Hematopoietic multipotent progenitor cell (in vitro differentiated cells): ENCODE measurements at places on chromosomes 12 and 14.

GRCh38 chr12:110704750-110705149 is 15.8 kb upstream of the HVCN1 start:
- DNase-seq, result no peak

DNA sequence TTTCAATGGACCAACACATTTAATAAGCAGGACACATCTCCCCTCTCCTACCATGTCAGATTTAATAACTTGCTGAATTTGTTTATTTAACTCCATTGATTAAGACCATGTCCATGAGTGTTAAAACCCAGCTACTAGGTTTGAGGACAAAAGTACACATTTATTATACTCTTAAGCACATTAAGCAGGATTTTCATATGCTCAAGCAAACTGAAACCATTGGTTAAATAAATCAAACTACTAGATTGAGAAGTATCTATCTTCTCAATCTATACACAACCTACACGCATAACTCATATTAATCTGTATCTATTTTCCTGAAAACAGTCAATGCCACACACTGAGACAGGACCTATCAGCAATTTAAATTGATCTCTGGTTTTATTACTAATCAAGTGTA is 85.2 kb downstream of the KITLG start:
- DNase-seq, result no peak

DNA sequence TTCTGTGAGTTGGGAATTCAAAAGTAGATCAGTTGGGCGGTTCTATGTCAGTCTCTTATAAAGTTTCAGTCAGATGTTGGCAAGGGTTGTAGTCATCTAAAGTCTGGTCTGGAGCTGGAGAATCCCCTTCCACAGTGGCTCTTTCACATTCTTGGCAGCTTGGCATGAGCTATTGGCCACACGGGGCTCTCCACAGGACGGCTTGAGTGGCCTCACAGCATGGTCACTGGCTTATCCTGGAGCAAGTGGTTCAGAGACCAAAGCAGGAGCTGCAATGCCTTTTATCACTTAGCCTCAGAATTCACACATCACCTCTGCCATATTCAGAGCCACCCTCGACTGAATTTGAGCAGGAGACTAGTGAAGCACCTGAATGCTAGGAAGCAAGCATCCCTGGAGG is 7.1 kb upstream of the KICS2 start:
- no peak for DNase-seq

DNA sequence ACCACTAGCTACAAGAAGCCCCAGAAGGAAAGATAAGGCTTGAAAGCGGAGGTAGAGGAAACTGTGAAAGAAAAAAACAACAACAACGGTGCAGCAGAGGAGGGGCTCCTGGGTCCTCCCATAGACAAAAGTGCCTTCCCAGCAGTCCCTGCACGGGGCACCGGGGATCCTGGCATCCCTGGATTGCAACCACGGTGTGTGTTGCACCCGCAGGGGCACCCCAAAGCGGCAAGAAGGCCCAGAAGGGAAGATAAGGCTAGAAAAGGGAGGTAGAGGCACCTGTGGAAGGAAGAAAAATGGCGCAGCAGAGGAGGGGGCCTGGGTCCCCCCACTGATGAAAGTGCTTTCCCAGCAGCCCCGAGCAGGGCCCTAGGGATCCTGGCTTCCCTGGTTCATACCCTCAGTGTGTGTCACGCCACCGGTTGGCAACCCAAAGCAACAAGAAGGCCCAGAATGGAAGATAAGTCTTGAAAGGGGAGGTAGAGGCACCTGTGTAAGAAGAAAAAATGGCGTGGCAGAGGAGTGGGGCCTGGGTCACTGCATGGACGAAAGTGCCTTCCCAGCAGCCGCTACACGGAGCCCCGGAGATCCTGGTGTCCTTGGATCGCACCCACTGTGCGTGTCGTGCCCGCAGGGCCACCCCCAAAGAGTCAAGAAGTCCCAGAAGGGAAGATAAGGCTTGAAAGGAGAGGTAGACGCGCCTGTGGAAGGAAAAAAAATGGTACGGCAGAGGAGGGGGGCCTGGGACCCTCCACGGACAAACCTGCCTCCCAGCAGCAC is 281.0 kb downstream of the ALG10 start:
- DNase-seq, result no peak

GRCh38 chr12:123050331-123050831 is 69.9 kb downstream of the ARL6IP4 start:
- DNase-seq, result no peak

DNA sequence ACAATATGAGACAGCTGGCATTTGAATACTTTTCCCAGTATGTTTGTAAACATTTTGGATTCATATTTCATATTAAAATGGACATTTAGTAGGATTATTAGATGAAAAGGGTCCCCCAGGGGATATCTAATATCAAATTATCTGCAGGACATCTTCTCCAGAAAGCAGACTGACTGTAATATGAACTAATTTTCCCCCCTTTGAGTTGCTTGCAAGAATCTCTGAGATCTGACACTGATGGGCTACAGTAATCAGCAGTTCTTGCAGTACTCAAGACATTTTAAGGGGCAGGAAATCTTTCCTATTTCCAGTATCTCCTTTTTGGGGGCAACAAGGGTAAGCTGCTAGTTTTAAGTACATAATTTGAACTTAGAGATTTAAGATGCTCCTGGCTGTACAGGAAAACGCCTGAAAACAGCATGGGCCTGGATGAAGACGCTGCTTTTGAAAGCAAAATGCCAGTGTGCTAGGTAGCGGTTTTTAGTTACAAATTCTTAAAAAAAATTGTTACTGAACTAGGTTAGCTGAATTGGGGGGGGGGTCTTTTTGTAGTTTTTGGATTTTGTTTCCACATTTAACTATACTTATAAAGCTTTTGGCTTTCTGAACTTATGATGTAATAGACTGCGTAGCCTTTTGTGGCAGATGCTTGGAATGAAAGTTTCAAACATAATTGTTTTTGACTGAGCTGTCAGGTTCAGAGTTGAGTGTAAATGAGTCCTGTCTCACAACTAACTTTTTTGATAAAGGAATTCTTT is 2.2 kb downstream of the FRMD6 start:
- DNase-seq, result no peak

GRCh38 chr12:63843254-63843720 is 1.2 kb upstream of the SRGAP1 start:
- no peak for DNase-seq

GRCh38 chr12:105352052-105352451 is 21.6 kb downstream of the C12orf75 start:
- DNase-seq, result peak; percentile 3

GRCh38 chr12:103498990-103499389 is 3.2 kb upstream of the C12orf42 start:
- no peak for DNase-seq

DNA sequence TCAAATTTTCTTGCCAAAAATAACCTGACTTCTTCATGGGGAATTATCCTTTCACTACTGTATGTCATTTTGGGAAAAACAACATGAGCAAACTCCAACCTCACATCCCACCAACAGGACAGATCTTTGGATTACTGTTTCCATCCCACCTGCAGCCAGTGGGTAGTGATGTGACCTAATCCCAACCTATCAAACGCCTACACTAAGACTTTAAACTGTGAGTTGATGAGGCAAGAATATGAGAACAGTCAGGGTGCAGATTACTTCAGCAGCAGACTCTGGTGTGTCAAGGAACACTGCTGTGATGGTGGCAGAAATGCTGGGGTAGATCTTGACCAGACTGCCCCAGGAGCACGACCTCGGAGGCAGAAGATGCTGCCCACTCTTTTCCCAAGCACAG is 293.2 kb downstream of the DUSP6 start:
- no peak for DNase-seq

DNA sequence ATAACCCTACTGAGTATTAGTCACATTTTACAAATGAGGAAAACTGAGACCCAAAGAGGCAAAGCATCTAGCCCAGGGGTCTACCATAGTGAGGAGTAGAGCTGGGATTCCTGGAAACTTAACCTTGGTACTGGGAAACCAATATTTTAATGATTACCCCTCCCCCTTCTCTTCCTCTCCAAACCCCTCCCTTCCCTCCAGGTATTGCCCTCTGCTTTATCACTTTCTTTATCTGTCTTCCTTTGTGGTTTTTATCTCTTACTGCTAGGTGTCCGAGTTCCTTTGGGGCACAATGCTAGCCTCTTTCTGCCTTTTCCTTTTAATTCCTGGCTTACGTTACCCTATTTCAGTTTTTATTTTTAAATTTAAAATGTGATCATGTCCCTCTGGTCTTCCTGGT is 2.8 kb downstream of the GABARAPL1 start:
- no peak for DNase-seq

GRCh38 chr12:102314821-102315220 is 117.2 kb upstream of the PMCH start:
- DNase-seq, result no peak

DNA sequence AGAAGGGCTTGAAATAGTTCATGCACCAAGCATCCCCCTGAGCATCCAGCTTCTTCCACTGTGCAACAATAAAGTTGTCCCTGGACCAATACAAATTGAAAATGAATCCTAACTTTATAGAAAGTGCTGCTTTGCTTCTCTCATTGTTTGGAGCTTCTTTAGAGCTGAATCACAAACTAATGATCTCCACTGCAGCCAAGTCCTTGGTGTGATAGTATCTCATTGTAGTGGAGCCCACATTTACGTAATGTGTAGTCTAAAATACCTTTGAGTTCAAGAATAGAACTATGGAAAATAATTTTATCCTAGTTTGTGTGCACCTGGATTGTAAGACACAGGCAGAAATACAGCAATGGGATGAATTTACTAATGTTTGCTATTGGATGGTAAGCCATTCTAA is 319.9 kb downstream of the EGLN3 start:
- DNase-seq, result no peak

- DNase-seq, result peak; percentile 72
Measured at GRCh38 chr14:55731881-55732498, 152.0 kb downstream of the KTN1 start.

- DNase-seq, result no peak
Measured at GRCh38 chr12:104480012-104480411, 23.3 kb downstream of the CHST11 start.

GRCh38 chr14:84643446-84643845 is 886.5 kb upstream of the FLRT2 start:
- DNase-seq, result no peak

DNA sequence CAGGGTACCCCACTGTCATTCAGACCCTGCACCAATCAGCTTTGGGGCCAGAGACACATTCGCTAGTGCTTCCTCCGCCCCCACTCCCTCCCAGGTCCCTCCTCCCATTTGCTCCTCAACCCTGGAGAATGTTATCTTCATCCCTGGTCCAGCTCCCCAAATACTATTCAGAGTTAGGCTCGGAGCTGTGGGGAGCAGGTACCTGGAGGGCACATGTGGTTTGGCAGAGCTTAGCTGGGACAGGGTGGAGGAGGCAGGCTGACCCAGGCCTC is 19.5 kb downstream of the VSX2 start:
- DNase-seq, result no peak

GRCh38 chr14:44699391-44699790 is 192.3 kb upstream of the FSCB start:
- DNase-seq, result no peak

- no peak for DNase-seq
Measured at GRCh38 chr12:1448336-1448735, 146.0 kb downstream of the FBXL14 start.
